T-helper 17 cell (primary cell): ENCODE measurements at places on chromosomes 1 and 21. TPM values are rescaled to one million over a fixed set of nuclear protein-coding genes. Genes with fewer than 3 reads are reported as not detected.

DNA sequence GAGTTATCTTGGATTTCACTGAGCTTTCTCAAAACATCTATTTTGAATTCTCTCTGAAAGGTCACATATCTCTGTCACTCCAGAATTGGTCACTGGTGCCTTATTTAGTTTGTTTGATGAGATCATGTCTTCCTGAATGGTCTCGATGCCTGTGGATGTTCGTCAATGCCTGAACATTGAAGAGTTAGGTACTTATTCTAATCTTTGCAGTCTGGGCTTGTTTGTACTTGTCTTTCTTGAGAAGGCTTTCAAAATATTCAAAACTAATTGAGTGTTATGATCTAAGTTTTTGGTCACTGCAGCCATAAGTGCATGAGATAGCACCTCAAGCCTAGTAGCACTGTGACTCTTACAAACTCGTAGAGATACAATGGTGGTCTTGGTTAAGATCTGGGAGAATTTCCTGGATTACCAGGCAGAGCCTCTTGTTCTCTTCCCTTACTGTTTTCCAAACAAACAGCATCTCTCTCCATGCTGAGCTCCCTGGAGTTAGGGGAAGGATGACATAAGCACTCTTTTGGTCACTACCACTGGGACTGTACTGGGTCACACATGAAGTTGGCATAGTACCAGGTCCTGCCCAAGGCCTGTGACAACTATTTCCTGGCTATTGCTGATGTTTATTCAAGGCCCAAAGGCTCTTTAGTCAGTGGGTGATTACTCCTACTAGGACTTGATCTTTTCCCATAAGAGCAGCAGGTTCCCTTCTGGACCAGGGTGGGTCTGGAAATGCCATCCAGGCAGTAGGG, 25.6 kb downstream of the SLC22A15 start:
- DNase-seq: no peak
- no peaks in the 10 kb centered on the region for H3K27me3 ChIP-seq
- H3K4me1 ChIP-seq: peaks cover 12% of the 10 kb centered on the region
- H3K27ac ChIP-seq: peak overlapping the region; percentile 3

DNA sequence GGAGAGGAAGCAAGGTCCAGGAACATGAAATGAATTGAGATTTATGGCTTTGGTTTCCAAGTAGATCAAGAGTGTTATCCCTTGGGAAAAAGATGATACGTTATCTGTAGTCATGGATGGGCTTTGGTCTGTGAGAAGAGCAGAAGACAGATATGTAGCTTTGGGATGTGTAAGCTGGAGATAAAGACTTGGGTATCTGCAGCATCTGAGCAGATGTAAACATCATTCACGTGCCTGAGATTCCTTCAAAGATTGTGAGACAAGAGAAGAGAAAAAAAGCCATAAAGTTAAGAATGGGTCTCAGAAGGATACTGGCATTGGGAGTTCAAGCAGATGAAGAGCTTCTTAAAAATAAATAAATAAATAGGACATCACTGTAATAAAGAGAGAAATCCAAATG, 217.8 kb downstream of the PTPRC start:
- H3K27me3 ChIP-seq: no peaks in the 10 kb centered on the region
- peaks cover 2% of the 10 kb centered on the region for H3K36me3 ChIP-seq
- H3K27ac ChIP-seq: no peak overlapping the region
- no peak overlapping the region for H3K4me3 ChIP-seq
- DNase-seq: no peak

DNA sequence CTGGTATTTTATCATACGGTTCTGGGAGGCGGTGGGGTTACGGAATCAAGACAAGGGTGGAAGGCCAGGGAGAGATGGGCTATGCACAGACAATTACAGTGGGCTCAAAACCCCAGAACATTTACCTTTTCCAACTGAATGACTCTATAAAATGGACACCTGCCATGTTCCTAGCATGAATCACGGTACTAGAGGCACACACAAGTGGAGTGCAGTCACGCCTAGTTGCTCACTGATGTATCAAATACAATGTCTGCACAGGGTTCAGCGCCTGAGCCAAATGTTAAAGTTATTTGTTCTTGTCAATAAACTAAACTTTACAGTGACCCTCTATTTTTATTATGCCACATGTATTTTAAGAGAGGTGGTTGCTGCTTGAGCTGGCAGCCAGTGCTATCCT, 121.4 kb downstream of the ATG4C start:
- peaks cover 7% of the 10 kb centered on the region for H3K27me3 ChIP-seq
- H3K4me1 ChIP-seq: peaks cover 6% of the 10 kb centered on the region
- H3K36me3 ChIP-seq: peaks cover 3% of the 10 kb centered on the region
- H3K4me3 ChIP-seq: no peak overlapping the region

Gene FCAMR
- not detected for total RNA-seq

- H3K36me3 ChIP-seq: no peaks in the 10 kb centered on the region
- no peaks in the 10 kb centered on the region for H3K27me3 ChIP-seq
- no peak overlapping the region for H3K27ac ChIP-seq
- DNase-seq: no peak
- H3K4me3 ChIP-seq: no peak overlapping the region
These were observed 40.5 kb downstream of the UBE2G2 start for GRCh38 chr21:44761011-44761729.

- H3K4me3 ChIP-seq: no peak overlapping the region
- no peak overlapping the region for H3K27ac ChIP-seq
- H3K27me3 ChIP-seq: peaks cover 6% of the 10 kb centered on the region
- no peaks in the 10 kb centered on the region for H3K36me3 ChIP-seq
- DNase-seq: no peak
- H3K4me1 ChIP-seq: no peaks in the 10 kb centered on the region
These were observed 27.2 kb downstream of the ADAMTS5 start for GRCh38 chr21:26939601-26940111.

- H3K27me3 ChIP-seq: no peaks in the 10 kb centered on the region
- peaks cover 23% of the 10 kb centered on the region for H3K4me1 ChIP-seq
- H3K4me3 ChIP-seq: no peak overlapping the region
- no peak for DNase-seq
- peaks cover 2% of the 10 kb centered on the region for H3K36me3 ChIP-seq
These were observed 149.9 kb downstream of the GALNT2 start for GRCh38 chr1:230216896-230217295.

GRCh38 chr1:37070126-37070525, 35.8 kb upstream of the GRIK3 start:
- H3K4me1 ChIP-seq: no peaks in the 10 kb centered on the region
- no peak overlapping the region for H3K4me3 ChIP-seq
- peaks cover 81% of the 10 kb centered on the region for H3K27me3 ChIP-seq
- peaks cover 4% of the 10 kb centered on the region for H3K36me3 ChIP-seq
- H3K27ac ChIP-seq: no peak overlapping the region
- no peak for DNase-seq
